ENCODE measurements at places on chromosomes 4 and X.
A peak's percentile ranks its signal among the peaks of the same experiment; 100 is the strongest.

- DNase-seq: no peak
Observed at GRCh38 chr4:114017120-114017917, 37.9 kb upstream of the ARSJ start.

DNA sequence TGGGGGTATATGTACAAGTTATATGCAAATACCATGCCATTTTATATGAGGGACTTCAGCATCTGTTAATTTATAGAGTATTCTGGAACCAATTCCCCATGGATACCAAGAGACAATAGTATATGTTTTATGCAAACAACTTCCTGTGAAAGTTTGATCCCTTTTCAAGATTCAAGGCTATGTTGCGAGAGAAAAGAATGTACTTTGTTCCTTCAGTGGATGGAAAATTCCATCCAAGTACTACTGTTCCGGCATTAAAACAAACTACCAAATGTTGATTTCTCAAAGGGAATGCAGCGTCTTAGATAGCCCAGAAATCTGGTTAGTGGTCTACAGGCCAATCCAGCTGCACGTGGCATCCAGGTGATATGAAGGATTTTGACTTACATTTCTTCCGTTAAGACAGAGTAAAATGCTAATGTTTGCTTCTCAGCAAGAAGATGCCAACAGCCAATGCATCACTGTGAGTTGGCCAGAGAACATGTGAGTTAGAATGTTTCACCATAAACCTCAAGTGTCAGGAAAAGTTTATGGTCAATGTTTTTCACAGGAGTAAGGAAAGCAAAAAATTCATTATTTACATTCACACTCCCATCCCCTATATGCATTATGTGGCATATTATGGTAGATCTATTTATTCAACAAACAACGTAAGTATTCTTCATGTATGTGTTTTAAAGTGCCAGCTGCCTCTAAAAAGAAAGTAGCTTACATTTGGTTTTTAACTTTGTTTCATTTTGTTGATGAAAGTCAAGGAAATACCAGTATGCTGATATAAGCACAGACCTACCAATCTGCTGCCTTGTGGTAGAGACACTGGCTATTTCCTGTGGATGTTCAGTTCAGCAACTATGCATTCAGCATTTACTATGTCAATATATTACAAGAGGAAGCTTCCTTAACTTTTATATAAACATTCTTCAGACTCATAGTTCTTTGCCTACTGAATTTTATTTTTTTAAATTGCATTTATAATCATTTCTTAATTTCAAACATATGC is 44.4 kb downstream of the METTL14 start:
- DNase-seq: no peak

DNA sequence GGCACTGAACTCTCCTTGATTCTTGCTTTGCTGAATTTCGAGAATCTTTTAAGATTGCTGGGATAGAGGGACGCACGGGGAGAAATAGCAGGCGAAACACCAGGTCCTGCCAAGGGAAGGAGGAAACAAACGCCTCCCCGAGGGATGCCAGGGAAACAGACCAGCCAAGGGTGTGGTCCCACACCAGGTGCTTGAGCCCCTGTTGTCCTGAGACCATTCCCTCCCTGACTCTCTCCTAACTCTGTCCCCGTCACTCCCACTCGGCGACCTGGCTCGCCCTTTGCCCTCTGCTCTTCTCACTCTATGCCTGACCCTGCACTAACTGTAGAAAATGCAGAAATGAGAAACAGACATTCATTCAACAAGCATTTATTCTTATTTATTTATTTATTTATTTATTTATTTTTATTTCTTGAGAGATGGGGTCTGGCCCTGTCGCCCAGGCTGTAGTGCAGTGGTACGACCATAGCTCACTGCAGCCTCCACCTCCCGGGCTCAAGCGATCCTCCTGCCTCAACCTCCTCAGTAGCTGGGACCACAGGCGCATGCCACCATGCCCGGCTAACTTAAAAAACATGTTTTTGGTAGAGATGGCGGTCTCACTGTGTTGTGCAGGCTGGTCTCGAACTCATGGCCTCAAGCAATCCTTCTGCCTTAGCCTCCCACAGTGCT is 16.2 kb downstream of the CTAG1B start:
- no peak for DNase-seq

DNA sequence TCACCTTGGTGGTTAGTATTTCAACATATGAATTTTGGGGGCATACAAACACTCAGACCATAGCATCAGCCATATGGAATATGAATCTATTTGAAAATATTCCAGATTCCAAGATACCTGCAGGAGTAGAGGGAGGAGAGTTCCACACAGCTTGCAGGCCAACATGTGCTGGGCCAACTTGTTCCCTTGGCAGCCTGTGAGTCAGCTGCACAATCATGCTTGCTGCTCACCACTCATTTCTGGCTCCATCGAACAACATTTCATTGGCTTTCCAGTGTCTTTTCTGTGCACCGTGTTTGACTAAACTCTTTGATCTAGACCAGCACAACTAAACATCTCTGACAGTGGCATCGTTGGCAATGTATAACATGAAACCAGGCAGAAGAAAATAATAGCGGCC is 282.5 kb upstream of the RASGEF1B start:
- DNase-seq: no peak

- DNase-seq: no peak
Observed at GRCh38 chr4:121784401-121784800, 16.7 kb upstream of the EXOSC9 start.

- no peak for DNase-seq
Observed at GRCh38 chr4:99574530-99575324, at the start of gene MTTP. TSS of gene MTTP (plus strand) at chr4:99574824. CDS start at chr4:99574910, 86 bp downstream.

- DNase-seq: no peak
Observed at GRCh38 chr4:48815483-48815882, 15.4 kb upstream of the OCIAD1 start.

GRCh38 chrX:95427389-95427788 is 1257.3 kb upstream of the DIAPH2 start:
- no peak for DNase-seq

- no peak for DNase-seq
Observed at GRCh38 chr4:148341980-148342800, 100.0 kb downstream of the NR3C2 start.

DNA sequence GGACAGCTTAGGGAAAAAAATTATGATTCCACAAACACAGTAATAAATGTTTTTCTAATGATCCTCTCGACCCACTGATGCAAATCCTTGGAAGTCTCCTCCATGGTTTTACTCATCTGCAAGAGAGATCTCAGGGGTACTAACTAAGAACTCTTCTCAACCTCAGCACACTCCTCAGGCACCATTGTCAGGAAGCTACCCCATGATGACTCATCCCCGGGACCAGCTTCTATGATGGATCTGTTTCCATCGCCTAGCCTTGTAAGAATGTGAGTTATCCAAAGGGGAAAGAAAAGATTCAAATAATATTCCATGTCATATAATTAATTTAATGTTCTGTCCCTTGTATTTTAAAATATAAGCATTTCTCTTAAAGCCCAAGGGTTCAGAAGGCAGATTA is 816.1 kb upstream of the IGFBP7 start:
- DNase-seq: no peak

GRCh38 chrX:43592597-43592996 is 63.5 kb upstream of the MAOA start:
- DNase-seq: no peak

- no peak for DNase-seq
Observed at GRCh38 chr4:40419231-40419912, 84.2 kb downstream of the CHRNA9 start.

DNA sequence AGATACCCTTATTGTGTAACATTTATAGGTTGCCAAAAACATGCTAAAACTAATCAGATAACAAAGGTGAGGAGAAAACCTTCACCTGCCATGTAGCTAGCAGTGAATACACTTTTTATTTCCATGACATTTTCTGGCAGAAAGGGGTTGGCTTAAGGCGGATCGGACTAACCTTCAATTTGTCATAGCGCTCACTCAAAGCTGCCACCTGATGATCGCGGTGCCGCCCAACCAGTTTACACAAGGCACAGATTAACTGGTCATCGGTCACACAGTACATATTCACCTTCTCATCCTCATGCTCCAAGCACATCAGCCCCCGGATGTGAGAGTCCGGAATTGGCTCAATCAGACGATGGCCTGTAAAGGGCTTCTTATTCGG is 53.7 kb downstream of the MID1 start:
- no peak for DNase-seq

DNA sequence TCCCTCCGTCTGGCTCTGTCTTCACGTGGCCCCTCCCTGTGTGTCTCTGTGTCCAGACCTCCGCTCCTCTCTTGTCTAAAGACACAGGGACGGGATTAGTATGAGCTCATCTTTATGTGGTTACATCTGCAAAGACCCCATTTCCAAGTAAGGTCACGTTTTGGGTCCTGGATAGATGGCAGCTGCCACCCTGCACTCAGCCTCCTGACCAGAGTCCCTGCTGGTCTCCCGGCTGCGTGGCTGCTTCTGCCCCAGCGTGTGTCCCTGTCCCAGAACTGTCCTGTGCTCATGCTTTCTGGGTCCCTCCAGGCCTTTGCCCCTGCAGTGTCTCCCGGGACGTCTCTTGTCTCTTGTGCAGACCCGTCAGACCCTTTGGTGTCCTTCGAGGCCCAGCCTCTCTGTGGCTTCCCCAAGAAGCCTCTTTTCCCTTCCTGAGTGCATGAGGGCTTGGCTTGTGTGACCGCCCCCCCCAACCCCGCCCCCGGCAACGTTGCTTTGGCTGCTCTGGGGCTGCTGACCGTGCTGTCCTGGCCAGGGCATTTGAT is 107.3 kb downstream of the PSAPL1 start:
- DNase-seq: no peak

DNA sequence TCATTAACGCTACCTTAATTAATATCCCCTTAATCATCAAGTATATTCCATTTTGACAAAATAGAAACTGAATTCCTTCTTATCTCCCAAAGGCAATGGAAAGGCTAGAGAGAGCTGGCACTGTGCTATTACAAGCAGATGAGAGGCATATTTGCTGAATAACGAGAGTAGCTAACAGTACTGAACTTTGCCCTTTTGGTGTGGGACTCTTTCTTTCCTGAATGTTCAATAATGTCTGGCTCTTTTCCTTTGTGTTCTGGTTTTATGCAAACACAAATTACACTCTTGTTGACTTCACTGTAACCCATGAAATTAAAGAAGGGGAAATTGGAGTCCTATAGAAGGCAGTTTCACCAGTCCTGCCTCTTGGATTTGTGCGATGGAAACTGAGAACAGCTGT is 63.5 kb downstream of the SHROOM3 start:
- no peak for DNase-seq

DNA sequence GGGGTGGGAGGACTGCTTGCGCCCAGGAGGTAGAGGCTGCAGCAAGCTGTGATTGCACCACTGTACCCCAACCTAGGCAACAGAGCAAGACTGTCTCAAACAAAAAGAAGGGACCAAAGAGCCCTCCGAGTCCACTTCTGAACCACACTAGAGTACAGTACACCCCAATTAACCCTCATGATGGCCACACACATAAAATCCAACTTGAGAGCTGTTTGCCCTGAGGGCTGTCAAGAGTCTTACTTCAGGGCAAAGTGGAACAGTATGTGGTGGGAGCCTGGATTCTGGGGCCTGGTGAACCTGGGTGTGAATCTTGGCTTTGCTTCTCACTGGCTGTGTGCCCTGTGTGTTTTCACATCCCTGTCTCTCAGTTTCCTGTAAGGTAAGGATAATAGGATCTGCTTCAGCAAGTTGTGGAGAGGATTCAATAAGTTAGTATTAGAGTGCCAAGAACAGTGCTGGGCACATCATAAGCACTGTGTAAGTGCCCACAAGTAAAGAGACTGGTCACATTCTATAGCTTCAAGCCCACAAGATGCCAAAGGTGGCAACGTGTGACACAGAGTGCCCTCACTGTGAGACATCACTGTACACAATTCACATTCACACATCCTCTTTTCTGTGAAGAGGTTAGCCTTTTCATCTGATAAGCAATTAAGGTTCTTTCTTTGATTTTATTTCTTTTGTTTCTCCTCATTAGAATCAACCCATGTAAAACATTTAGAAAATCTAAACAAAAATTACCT is 52.1 kb downstream of the LEF1 start:
- DNase-seq: no peak

DNA sequence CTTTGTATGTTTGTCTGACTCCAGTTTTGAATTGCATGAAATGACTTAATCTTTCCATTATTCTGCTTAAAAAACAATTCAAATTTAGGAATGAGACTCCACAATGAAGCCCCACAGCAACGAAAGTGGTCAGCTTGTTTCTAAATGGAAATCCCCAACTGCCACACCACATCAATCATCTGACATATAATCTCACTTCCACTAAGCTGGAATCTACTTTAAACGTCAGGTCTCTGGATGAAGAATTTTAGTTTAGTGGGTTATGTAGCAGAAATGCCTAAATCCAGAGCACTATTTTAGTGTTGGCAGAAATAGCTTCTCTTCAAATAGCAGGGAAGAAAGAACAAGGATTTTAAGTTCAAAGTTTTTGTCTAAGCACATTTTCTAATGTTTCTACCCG is 1.7 kb upstream of the BMP2K start:
- no peak for DNase-seq

DNA sequence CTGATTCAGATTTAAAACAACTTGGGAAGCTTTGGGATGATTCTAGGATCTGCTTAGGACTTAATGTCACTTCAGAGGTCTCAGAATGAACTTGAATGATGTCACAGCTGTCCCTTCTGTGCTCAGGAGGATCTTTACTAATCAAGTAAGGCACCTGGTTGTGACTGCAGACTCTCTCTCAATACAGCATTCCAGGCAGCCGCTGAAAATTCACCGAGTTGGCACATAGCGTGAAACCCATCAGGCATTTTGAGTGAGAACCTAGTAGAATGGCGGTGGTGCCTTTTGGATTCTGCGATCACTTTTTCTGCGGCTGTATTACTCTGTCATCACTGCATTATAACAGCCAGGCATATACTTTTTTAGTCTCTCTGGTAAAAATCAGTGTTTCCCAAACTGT is 16.5 kb downstream of the SNX25 start:
- DNase-seq: no peak

DNA sequence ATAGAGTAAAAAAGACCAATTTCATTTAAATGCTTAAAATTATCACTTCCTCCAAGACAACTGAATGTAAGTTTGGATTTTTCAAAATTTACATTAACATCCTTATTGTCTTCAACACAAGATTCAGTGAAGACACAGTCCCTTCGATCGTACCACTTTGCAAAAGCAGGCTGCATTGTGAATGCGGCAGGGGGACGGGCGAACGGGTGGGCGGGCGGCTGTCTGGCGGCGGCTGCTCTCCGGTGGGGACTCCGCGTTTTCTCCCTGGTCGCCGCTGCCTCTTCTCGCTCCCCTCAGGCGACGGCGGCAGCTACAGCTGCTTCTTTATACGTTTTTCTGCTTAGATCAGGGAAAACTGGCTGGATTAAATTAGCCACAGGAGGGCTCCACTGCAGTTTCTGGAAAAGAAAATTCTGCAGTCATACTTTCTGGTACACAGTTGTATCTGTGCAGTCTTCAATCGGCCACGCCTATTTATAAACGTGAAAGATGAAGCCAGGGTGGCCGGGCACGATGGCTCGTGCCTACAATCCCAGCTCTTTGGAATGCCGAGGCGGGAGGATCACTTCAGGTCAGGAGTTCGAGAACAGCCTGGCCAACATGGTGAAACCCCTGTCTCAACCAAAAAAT is 33.9 kb upstream of the HPF1 start:
- DNase-seq: peak; percentile 15

GRCh38 chr4:74092957-74093356 is 6.0 kb downstream of the CXCL2 start:
- DNase-seq: no peak
